ENCODE measurements at places on chromosomes 12 and 14.

DNA sequence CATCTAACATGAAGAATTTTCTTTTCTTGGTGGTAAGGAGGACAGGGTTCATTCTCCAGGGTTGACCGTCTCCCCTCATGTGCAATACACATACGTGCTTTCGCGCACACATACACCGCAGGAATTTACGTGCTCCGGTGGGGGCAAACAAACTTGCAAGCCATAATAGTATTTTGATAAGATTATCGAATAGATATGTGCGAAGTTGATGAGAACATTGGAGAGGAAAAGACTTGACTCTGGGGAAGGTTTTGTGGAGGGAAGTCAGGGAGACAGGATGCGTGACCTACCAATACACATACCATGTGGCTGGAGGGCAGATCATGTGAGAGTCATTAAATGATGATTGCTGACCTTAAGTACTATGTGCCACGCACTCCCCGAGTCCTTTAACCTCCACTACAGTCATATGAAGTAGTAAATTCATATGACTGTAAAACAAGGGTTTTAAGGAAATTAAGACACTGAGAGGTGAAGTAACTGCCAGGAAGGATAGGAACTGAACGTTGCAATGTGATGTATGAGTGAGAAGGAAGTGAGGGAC is 921 bp downstream of the RAD51B start:
- no peak for DNase-seq

DNA sequence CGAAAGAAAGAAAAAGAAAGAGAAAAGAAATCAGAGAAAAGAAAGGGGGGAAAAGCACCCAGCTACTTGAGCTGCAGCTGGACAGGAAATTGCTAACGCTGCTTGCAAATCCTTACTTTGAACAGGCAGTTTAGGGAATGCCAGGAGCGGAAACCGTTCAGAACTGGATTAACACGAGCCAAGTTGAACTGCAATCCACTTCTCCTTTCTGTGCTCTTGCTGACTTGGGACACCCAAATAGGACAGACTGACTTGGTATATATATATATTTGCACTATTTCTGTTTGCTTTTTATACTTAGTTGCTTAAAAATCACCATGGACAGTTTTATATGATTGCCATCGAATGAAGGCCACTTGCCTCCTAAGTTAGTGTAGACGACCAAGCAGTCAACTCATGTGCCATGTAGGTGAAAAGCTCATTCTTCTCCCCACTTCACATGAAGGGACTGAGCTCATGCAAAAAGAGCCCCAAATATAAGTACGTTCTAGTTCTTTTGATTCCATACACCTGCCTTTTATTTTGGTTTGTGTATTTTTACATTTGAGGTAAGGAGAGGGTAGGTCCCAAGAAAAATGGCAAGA is 5.5 kb downstream of the DUSP6 start:
- no peak for DNase-seq

DNA sequence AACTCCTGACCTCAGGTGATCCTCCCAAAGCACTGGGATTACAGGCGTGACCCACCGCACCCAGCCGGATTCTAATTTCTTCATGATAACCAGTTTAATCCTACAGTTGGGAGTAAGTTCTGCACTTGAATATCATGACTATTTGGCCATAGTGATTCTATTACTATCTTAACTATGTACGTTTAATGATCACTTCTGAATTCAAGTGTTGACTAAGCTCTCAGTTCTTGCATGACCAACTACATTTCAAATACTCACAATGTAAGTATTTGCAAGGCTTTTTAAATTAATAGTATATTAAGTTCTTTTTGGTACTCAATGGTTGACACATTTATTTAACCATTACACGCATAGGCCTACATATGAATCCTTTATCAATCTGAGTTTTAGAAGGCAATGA is 17.4 kb upstream of the VPS33A start:
- no peak for DNase-seq

GRCh38 chr14:76500011-76500410 is 124.1 kb downstream of the ESRRB start:
- peak; percentile 51 for DNase-seq

DNA sequence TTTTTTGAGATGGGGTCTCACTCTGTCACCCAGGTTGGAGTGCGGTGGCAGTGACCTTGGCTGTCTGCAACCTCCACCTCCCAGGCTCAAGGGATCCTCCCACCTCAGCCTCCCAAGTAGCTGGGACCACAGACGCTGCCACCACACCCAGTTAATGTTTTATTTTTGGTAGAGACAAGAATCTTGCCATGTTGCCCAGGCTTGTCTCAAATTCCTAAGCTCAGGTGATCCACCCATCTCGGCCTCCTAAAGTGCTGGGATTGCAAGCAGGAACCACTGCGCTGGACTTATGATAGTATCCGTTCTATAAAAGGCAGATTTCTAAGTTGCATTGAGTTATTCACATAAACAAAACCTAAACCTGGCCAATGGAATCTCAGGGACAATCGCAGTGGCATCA is 321.1 kb upstream of the PRICKLE1 start:
- no peak for DNase-seq

DNA sequence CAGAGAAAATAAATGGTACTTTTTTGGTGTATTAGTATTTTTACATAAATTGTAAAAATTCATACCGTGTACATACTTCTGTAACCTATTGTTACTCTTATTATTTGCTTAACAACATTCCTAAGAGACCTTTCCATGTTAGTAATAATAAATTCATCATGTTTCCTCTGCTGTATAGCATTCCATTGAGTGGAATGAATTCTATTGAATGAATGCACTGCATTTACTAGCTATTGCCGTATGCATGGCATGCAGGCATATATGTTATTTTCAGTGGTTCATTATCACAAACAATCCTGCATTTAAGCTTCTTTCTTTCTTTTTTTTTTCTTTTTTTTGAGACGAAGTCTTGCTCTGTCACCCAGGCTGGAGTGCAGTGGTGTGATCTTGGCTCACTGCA is 137.6 kb upstream of the TBX3 start:
- no peak for DNase-seq

DNA sequence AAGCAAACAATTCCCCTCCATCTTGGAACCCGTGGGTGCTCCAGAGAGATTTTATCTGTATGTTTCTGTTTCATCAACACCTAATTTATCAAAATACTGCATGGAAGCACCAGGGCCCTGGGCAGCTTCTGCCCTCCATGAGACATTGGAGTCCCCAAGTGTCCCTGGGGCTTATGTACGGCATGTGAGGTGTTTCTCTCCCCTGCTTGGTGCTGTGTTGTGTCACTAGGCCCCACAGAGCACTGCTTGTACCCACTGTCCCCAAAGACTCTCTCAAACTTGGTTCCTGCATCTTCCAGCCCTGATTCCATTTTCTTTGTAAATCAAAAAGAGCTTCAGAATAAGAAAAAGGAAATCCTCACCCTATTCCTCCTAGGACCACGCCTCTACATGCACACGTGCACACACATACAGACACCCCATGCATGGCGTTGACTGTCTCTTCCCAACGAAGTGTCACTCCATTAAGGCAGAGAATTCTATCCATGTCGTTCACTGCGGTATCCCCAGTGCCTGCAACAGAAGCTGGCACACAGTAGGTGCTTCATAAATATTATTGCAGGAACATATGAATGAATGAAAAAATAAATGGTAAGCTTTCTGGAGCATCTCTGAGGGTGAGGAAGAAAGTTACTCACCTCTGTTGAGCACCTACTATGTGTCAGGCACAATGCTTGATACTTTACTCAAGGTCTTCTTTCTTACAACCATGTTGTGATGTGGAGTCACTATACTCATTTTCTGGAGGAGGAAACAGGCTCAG is 191.6 kb downstream of the DICER1 start:
- DNase-seq = no peak

GRCh38 chr14:61765225-61765943 is 3.2 kb downstream of the SNAPC1 start:
- no peak for DNase-seq

DNA sequence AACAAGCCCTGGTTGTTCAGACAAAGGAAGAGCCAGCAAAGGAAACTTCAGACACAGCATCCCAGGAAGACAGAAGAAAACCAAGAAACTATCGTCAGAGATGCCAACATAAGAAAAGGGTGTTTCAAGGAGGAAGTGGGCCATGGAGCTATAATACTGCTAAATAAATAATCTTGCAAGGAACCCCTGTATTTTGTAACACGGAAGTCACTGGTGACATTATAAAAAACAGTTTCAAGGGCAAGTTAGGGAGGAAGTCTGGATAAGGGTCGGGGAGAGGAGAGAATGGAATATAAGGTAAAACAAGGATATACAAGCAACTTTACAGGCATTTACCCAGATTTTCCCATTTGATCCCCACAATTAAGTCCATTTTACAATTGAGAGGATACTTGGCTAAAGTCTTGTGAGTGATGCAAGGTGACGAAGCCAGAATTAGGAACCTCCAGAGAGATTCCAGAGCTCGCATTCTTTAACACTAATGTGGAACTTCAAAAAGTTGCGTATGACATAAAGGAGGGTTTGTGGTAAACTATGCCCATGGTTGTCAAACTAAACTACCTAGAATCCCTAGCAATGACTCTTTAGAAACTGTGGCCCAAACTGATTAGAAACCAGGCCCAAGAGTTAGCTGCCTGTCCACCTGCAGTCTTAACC is 46.4 kb downstream of the PPM1H start:
- no peak for DNase-seq

DNA sequence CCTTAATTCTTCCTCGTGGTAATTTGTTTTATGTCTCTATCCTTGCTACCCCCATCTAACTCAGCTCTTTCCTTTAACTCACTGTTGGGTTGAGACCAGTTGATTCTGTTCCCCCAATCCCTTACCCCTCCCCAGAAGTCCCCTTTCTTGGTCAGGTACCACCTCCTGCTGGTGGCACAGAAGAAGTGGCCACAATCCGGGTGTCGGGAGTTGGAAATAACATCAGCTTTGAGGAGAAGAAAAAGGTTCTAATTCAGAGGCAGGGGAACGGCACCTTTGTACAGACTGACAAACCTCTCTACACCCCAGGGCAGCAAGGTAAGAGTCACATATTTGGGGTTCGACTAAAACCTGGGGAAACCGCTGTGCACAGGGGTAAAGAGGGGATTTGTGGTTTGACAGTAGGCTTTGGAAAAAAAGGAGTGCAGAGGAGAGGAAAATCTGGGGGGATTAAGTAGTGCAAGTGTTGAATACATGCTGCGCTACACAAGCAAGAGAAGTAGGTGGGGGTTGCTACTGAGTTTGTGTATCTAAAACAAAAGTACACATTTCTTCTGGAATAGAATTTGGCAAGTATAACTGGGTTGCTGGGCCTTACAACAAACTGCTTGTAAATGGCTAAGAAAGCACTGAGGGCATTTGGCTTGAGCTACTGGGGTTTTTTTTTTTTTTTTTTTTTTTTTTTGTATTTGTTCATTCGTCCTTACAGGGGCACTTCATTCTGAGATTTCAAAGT is 1.3 kb downstream of the A2ML1 start:
- DNase-seq = no peak

GRCh38 chr12:50633955-50634354 is 129.2 kb downstream of the DIP2B start:
- no peak for DNase-seq

DNA sequence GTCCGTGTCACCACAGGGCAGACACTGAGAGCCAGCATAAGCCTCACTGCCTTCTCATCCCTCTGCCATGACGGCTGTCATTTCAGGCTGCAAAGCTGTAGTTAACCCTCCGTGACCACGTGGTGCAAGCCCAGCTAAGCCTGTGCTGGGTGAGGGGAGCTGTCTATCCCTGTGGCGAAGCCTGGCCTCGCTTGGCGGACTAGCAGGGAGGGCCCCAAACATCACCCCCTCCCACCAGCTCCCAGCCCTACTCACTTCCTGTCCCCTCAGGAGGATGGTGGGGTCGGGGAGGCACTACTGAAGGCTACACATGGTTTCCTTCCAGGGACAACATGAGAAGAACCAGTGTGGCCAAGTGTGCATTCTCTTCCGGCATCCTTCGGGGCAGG is 88.2 kb downstream of the CHGA start:
- no peak for DNase-seq

DNA sequence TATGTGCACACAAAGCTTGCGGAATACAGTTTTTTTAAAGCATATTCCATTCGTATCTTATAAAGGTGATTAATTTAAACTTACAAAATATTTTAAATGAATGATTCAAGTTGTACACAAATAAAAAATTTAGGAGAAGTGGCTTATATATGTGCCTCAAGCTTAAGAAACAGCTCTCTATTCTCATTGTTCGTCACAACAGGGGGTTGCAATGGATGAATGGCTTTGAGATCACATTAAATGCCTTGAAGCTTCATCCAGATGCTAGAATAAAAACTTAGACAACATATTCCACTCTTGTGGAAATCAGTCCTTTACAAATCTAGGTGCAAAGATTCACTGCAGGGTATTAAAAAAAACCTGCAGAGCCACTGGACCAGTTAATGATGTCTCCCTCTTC is 303.9 kb upstream of the LRFN5 start:
- DNase-seq = no peak

- DNase-seq = no peak
Measured at GRCh38 chr12:64194333-64195149, 27.6 kb downstream of the KICS2 start.

- DNase-seq = no peak
Measured at GRCh38 chr12:112823582-112824149, 32.1 kb downstream of the RPH3A start.

DNA sequence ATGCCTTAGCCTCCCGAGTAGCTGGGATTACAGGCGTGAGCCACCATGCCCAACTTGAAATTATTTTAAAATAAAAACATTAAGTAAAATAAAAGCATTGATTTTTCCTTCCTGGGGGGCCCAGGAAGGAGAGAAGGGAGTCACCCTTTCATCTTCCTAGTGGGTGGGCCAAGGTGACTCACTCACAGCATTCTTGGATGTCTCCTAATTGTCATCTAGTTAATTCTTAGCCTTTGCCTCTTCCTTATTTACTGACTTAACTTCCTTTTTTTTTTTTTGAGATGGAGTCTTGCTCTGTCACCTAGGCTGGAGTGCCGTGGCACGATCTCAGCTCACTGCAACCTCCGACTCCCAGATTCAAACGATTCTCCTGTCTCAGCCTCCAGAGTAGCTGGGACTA is 29.2 kb downstream of the TMEM120B start:
- no peak for DNase-seq
